Esophagus mucosa (tissue), 1 donor: ENCODE measurements at places on chromosomes 2 and 18. TPM values are rescaled to one million over a fixed set of nuclear protein-coding genes. Genes with fewer than 3 reads are reported as not detected.

The ZAP70 gene
- 0.76 TPM for total RNA-seq

The HK2 gene
- 37.4 TPM for total RNA-seq

The LRP2 gene
- total RNA-seq = not detected

- ATAC-seq = no peak
Observed at GRCh38 chr2:54471221-54471711, 15.1 kb downstream of the SPTBN1 start.

DNA sequence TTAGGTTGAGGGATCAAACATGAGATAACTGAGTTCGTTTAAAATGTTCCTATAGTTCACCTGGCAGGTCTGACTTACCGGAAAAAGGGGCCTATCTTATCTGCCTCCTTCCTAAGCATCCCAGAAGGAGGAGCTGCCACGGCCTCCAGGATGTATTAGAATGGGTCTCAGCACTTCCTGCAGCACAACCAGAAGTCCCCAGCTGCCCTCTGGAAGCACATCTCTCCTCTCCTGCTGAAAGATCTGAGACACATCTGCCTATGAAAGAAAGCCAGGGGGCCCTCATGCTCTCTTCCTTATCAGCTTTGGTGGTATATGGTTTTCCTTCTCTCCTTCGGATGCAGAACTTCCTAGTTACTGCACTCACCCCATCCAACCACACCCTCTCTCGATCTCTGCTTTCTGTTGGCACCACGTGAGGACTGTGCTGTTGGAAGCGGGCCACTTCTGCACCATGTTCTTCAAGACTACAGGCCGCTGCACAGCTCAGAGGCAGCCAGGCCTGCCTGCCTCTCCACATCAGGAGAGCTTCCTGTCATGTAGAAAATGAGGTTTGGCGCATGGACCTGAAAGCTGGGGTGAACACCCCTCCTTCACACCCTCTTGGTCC lies 6.5 kb downstream of the IGFBP5 start:
- ATAC-seq = peak; percentile 62

- no peak for ATAC-seq
Observed at GRCh38 chr2:85319796-85320195, 8.0 kb downstream of the TGOLN2 start.

DNA sequence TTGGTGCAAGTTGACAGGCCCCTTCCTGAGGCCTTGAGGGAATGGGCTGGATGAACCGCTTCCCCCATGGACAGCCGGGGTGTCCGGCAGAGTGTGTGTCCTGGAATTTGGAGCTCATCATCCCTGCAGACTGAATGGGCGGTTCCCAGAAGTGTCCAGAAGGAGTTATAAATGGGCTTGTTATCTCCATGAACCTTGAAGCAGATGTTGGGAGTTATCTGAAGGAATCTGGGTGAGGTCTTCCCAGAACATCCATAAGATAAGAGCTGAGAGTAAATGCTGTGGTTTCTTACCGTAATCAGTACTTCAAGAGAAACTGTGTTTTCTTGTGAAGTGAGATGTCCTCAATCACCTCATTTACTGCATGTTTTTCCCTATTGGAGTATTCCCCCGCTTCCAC lies 21.1 kb downstream of the PLB1 start:
- no peak for ATAC-seq

DNA sequence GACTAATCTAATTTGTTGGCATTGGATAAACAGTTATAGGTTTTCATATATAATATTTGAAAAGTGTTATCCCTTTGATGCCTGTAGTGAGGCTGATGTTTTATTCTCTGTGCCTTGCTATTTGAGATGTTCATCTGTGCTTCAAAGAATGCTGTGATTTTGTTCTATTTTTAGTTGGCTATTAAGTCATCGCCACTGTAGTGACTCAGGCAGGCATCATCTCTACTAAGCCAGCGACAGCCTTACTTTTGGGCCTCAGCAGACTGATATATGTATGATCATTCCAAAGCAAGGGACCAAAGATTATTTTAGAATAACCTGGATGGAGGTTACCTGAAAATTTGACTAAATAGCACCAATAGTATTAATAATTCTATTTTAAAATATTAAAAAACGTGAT lies 1674.5 kb upstream of the NXPH2 start:
- ATAC-seq = no peak

GRCh38 chr2:204145791-204146190 lies 209.2 kb downstream of the ICOS start:
- no peak for ATAC-seq

- ATAC-seq = no peak
Observed at GRCh38 chr18:36737316-36737715, 91.5 kb downstream of the TPGS2 start.

DNA sequence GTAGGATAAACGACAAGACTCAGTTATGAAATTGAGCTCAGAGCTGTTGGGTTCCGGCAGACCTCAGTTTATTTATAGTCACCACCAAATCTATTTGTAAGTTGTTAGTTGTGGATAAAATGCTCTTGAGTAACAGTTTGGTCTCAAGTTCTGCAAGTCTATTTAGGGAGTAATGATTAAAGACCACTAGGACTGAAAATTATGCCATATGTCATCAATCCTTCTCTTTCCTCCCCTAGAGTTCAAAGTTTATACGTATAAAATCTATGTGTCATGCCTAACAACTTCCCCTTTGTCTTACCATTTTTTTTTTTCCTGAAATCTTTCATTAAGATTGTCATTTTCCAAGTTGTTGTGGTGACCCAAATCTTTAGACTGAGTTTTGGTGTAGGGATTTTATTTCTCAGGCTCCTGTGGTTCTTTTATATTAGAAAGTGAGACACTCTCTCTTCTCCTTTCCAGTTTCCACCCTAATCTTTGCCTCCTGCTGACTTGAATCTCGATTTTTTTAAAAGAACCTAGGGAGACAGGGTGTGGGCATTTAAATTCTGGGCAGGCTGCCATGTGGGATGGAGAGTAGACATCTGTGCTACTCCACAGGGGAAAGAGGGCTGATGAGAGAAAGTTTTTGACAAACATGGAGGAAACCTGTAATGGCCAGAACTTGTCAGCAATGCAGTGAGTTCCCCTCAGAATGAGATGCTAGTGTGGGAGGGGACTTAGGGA lies 51.0 kb downstream of the LAMA3 start:
- ATAC-seq = no peak

DNA sequence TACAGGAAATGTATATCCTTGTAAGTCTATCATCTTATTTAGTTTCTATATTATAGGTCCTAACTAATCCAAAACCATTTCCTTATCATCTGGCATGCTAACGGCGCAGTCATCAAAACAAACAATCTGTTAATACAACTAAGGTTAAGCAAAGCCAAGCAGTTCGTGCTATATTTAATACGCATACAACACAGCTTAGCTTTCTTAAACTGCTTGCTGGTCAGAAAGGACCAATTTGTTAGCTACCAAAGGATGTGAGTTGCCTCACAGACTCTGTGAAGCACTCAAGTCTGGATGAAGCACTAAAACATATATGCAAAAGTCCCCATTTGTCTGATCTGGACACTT lies 67.0 kb downstream of the ZEB2 start:
- no peak for ATAC-seq

- ATAC-seq = no peak
Observed at GRCh38 chr2:26735097-26735496, 29.0 kb upstream of the SLC35F6 start.

DNA sequence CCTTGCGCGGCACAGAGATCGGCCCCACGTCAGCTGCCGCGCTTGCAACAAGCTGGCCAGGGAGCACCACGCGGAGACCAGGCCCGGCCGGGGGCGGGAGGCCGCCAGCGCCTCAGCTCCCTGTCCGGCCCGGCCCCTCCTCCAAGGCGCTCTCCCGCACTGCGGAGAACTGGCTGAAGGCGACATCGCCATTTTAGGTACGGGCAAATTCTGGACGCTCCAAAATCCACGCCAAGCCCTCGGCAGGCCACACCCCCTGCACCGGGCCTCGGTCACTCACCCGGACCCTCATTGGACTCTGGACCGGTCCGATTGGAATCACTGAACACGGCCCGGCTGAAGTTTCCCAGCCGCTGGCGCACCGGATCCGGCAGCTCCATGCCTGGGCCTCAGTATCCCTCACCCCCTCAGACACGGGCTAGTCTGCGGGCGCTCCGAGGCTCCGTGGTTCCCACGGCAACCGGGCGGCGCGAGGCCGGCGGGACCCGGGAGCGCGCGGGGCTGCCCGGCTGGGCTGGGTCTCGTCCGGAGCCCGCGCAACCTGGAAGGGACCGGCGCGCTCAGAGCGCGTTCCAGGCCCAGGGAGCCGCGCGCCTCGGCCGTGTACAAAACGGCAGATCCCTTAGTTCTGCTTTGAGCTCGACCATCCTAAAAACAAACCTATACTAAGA lies at the start of gene TMEM17:
TMEM17 (minus strand) TSS at position 446 of the 671 bp plus-strand sequence; CDS start at position 380, 66 bp downstream.
- ATAC-seq = peak; percentile 94
